Fibroblast of skin of abdomen (primary cell): ENCODE measurements at places on chromosomes 6 and 20.
A peak's percentile ranks its signal among the peaks of the same experiment; 100 is the strongest.

DNA sequence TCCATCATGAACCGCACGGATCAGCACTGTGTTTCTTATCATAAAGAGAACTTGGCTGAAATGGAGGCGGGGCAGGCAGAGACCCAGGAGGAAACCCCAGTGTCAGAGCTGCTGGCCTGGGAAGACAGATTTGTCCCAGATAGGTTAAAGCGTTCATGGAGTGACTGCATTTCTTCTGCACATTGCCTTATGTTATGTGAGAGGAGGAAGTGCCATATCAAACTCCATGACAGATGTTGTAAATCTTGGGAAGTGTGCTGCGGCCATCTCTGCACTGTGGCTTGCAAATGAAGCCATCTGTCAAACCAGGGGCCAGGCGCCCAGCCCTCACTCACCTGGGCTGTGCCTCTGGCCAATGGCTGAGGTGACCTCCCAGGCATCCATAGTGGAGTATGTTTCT is 163.0 kb downstream of the SLC24A3 start:
- DNase-seq, result no peak

DNA sequence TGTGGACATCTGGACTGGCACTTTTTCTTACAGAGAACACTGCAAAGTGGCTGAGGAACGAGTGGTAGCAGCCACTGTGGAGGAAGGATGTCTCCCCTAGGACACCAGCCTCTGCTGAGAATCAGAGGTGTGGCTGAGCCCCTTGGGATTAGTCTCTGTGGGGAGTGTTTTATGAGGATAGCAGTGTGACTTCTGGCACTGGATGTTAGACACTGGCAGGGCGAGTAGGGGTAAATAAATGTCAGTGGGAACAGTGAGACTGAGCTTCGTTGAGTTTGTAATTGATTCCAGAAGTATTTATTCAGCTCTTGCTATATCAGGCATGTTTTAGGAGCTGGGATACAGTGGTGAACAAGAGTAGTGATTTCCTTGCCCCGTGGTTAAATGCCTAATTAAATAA is 124.0 kb downstream of the JARID2 start:
- peak; percentile 27 for DNase-seq

DNA sequence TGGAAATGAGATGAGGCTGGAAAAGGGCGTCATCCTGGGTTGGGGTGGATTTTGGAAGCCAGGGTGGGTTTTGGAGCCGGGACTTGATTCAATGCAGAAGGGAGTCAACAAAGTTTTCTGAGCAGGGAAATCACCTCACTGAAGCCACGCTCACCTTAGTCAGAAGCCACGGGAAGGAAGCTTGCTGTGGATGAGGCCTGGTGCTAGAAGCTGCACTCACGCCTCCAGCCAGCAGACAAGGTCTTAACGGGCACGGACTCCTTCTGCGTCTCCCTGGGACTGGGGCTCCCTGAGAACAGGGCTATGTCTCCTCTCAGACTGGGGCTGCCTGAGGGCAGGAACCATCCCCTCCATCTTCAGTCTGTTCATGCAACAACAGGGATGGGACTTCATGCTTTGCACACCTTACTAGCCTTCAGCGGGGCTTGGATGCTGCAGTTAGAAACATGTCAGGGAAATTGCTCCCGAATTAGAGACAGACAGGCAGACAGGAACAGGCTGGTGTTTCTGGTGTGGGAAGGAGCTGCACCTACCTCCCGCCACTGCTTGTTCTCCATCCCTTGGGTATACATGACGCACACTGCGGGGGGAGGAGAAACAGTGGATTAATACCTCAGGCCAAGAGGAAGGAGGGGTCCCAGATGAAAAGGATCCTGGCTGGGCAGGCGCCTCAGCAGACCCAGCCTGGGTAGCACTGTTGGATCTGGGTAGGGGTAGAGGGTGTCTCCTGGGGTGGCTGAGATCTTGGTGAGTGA is 17.5 kb downstream of the CPNE5 start:
- no peak for DNase-seq

DNA sequence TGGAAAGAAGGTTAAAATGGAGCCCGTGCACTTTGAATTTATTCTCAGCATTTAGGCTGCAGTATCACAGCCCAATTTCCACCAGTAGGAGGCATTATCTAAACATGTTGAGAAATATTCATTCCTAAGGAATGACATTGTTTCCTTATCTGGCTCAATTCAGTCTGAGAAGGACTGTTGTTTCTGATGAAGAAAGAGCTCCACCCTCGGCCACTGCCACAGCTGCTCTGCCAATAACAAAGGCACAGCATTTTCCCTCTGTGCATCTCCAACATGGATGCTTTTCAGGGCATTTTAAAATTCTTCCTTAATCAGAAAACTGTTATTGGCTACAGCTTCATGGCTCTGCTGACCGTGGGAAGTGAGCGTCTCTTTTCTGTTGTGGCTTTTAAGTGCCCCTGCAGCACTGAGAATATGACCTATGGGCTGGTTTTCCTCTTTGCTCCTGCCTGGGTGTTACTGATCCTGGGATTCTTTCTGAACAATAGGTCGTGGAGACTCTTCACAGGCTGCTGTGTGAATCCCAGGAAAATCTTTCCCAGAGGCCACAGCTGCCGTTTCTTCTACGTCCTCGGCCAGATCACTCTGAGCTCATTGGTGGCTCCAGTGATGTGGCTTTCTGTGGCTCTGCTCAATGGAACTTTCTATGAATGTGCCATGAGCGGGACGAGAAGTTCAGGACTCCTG is at the start of gene CALHM5:
Gene CALHM5, plus strand, starts transcription at position 216 of the 687 bp plus-strand sequence. Its CDS starts 58 bp downstream, at position 274.
- peak; percentile 84 for DNase-seq

DNA sequence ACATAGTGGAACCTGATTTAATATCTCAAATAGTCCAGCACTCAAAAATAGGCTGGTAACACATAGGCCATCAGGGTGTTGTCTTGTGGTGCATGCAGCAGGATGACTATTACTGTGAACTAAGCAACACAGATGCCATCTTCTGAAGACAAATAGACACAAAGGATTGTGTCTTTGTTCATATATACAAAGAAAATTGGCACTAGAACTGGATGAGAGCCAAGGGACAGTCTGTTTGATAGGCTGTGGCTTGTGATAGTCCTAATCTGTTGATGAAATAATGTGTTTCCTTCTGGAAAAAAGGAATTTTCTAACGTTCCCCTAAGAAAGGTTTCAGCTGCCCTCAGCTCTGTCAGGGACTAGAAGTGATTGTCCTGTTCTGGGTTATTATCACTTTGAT is 129.8 kb downstream of the TPBG start:
- DNase-seq, result no peak

DNA sequence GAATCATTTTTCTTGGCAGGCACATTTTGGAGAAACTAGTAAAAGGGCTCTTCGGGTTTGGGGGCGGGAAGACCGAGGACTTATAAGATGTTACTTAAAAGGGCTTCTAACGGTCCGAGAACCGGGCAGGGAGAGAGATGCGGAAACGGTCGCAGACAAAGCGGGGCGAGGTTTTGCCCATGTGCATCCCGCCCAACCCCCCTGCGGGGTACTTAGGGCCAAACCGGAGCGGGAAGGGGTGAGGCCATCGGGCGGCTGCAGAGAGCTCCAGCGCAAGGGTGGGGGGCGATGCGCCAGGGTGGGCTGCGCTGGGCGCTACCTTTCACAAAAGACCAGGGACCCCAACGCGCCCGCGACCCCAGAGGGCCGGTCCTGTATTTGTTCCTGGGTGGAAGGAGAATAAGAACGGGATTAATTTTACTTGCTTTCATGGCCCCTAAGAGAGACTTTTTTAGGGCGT is 616 bp downstream of the TUBB start:
- peak; percentile 64 for DNase-seq

DNA sequence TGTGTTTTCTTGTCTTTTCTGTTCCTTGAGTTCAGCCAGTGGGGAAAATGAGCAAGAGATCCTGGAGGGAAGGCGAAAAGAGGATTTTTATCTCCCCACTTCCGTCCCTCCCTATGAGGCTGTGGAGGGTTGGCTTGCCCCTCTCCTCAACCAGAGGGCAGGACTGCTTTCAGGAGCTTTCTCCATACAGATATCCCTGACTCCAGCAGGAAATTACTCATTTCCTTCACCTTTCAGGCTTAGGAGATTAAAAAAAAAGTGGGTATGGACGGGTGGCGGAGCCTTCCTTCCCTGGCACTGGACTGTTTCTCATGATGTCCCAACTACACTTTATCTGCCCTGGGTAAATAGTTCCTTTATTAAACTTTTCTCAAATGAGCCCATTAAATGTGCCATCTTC is 241.2 kb downstream of the FRK start:
- DNase-seq, result no peak
